PC-3 (cell line): ENCODE measurements at places on chromosomes 5 and 9. TPM values are rescaled to one million over a fixed set of nuclear protein-coding genes. Genes with fewer than 3 reads are reported as not detected.

TENT4A gene
- 39.3 and 42.4 TPM in 2 replicates for total RNA-seq

CNTRL gene
- 6.0 and 7.9 TPM in 2 replicates for total RNA-seq

TMC1 gene
- 0.15 TPM in 1 of 2 replicates, not detected in the other for total RNA-seq

MYMK gene
- total RNA-seq, result not detected in 2 replicates

ZNF354B gene
- total RNA-seq, result 5.9 and 6.2 TPM in 2 replicates

SARDH gene
- total RNA-seq, result 2.5 and 3.4 TPM in 2 replicates

KCTD16 gene
- total RNA-seq, result not detected in 2 replicates

CDH9 gene
- not detected in 2 replicates for total RNA-seq

ARSI gene
- total RNA-seq, result 5.9 and 6.3 TPM in 2 replicates

EMB gene
- total RNA-seq, result 5.4 and 5.6 TPM in 2 replicates

TPRN gene
- total RNA-seq, result 11.3 and 14.7 TPM in 2 replicates

DNA sequence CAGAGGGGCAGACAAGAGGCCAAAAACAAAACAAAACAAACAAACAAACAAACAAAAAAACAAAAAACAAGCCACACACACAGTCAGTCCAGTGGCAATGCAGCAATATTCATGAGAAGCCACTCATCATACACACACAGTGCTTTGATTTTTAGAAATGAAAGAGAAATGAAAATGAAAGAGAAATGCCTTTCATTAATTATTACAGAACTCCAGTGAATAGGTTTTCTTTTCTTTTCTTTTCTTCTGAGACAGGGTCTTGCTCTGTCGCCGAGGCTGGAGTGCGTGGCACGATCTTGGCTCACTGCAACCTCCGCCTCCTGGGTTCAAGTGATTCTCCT is 36.9 kb downstream of the SPRY4 start:
- DNase-seq, result no peak
- H3K4me3 ChIP-seq, result no peak overlapping the region
- no peaks in the 10 kb centered on the region for H3K27me3 ChIP-seq
- H3K4me1 ChIP-seq, result peaks cover 10% of the 10 kb centered on the region
- no peaks in the 10 kb centered on the region for H3K36me3 ChIP-seq

DNA sequence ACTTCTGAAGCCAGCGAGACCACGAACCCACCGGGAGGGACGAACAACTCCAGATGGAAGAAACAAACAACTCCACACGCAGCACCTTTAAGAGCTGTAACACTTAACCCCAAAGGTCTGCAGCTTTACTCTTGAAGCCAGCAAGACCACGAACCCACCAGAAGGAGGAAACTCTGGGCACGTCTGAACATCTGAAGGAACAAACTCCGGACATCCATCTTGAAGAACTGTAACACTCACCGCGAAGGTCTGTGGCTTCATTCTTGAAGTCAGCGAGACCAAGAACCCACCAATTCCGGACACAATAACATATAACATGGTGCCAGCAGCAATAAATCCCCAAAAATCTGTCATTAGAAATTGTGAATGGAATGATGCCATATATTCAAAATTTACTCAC is 180.9 kb downstream of the TLE1 start:
- no peaks in the 10 kb centered on the region for H3K36me3 ChIP-seq
- H3K4me3 ChIP-seq, result no peak overlapping the region
- no peak for DNase-seq
- H3K27me3 ChIP-seq, result no peaks in the 10 kb centered on the region

GRCh38 chr5:151298063-151298855 is 5.3 kb downstream of the SLC36A3 start:
- no peaks in the 10 kb centered on the region for H3K36me3 ChIP-seq
- H3K4me1 ChIP-seq, result peaks cover 35% of the 10 kb centered on the region
- H3K4me3 ChIP-seq, result no peak overlapping the region
- H3K27me3 ChIP-seq, result no peaks in the 10 kb centered on the region
- no peak overlapping the region for H3K27ac ChIP-seq
- peak; percentile 78 for DNase-seq

DNA sequence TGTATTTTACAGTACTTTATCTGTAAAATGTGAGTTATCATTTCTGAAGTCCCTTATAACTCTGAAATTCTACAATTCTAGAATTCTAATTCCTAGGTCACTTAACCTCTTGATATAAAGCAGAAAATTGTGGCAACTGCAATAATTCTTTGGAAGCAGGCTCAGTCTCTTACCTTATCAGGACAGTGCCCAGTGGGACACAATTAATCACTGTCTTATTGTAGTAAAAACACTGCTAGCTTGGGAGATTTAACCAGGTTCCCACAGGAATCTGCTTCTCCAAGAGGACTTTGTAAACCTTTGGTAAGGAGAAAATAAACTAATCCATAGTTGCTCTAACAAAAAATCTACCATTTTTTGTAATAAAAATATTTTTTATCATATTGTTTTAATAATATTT is 18.3 kb upstream of the SPATA9 start:
- H3K4me3 ChIP-seq, result no peak overlapping the region
- H3K4me1 ChIP-seq, result peaks cover 6% of the 10 kb centered on the region; the same call in 1 of the 2 replicates
- no peaks in the 10 kb centered on the region for H3K27me3 ChIP-seq

DNA sequence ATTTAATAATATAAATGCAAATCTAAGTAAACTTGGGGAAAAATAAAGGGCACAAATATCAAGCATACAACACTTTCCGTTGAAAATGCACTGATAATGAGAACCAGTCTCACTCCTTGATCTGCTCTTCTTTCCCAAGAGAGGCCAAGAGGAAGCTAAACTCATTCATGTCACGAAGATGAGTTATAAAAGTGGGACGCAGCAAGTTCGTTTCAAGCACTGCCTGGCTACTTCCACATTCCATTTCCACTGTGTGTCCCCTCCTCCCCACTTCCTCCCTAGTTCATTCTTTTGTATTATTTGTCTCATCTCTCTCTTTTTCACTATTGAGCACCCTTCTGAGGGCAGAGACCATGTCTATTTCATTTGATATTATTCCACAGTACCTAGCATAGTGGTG is 158.1 kb downstream of the SLC24A2 start:
- 0 out of 2 replicates have a peak, but pooled peaks cover 5% of the 10 kb centered on the region for H3K27me3 ChIP-seq
- H3K27ac ChIP-seq, result no peak overlapping the region
- H3K4me1 ChIP-seq, result no peaks in the 10 kb centered on the region
- H3K36me3 ChIP-seq, result no peaks in the 10 kb centered on the region
- no peak for DNase-seq

DNA sequence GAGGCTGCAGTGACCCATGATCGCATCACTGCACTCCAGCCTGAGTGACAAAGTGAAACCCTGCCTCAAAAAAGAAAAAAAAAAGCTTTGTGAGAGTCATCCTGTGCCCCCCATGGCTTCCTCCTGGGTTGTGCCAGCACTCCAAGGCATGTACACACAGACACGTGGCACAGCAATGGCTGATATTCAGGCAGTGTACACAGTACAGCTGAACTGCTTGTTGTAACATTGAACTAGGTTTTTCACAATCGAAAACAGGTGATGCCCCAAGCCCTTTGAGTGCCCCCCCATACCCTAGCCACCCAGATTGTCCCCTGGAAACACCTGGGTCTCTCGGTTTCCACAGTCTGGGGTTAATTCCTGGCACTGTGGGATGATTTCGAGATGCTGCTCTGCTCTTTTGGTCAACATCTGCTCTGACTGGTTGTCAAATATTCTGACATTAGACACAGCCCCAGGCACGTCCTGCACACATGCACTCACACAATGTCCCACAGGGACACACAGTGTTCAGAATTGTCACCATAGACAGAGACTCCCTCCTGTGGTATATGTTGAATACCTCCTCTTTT is 9.2 kb downstream of the SPINK4 start:
- H3K36me3 ChIP-seq, result peaks cover 5% of the 10 kb centered on the region; the same call in 1 of the 2 replicates
- no peak overlapping the region for H3K27ac ChIP-seq
- no peak for DNase-seq
- no peaks in the 10 kb centered on the region for H3K4me1 ChIP-seq
- no peaks in the 10 kb centered on the region for H3K27me3 ChIP-seq

DNA sequence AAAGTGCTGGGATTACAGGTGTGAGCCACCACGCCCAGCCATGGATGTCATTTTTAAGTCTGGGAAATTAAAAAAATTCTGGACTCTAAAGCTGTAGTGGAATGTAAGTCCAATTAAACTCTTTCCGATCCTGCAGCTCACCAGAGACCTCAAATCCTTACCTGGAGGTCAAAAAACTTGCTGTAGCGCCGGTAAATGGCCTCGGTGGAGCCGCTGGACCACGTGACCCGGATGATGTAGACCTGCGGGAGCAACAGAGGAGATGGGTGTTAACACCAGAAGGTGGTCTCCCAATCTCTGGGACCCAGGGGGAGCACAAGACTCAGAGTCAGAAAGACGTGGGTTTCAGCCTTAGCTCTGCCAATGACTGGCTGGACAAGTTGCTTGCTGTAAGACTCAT is 32.1 kb downstream of the SH3PXD2B start:
- H3K36me3 ChIP-seq, result no peaks in the 10 kb centered on the region
- no peak overlapping the region for H3K27ac ChIP-seq
- peaks cover 17% of the 10 kb centered on the region for H3K4me1 ChIP-seq

DNA sequence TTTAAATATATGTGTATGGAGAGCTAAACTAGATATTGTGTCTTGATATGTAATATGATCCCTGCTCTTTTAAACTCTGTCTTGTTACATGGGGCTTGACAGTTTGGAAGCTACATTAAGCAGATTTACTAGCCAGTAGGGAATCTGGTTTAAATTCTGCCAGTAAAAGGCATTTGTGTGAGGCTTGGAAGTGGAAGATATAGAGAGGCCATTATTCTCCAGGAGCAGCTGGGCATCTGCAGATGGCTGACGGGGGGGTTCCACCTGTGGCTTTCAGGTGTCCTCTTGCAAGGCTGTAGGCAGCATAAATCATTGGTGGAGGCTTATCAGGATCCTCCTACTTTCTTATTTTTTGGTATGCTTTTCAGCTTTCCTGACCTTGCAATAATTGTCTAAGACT is 179.1 kb upstream of the FBXL7 start:
- no peaks in the 10 kb centered on the region for H3K36me3 ChIP-seq
- H3K4me1 ChIP-seq, result no peaks in the 10 kb centered on the region
- H3K4me3 ChIP-seq, result no peak overlapping the region
- DNase-seq, result no peak
- H3K27ac ChIP-seq, result no peak overlapping the region

DNA sequence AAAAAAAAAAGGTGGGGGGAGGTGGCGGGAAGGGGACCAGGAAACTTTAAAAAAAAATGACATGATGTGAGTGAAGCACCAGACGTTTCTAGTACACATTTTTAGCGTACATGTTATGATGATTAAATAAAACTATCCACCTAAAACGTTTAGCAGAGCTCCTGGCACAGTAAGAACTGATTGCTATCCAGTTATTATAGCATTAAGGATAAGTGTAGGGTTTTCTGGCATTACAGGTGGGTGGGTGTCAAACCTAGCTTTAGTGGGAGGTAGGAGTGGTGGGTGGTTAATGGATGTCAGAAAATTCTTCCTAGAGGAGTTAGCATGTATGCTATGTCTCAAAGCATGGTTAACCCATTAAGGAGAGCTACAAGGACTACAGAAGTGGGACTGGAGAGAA is 2329.5 kb downstream of the MAT2B start:
- no peaks in the 10 kb centered on the region for H3K4me1 ChIP-seq
- H3K4me3 ChIP-seq, result no peak overlapping the region
- no peak overlapping the region for H3K27ac ChIP-seq

DNA sequence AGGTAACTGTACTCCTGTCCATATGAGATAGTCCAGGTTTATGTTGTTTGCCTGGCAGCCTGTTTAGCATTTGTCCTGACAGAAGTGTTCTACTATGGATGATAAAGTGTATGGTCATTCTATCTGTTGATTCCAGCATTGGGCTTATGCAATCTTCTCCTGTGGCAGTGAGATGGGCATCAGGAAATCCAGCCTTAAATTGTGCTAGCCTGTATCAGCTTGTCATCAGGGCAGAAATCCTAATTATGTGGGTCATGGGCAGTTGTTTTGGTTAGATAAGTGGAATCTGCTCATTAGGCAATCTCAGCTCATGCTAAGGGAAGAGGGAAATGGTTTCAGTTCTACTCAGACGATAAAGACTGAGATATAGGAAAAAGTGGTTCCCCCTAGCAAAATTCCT is 247.4 kb upstream of the CHD1 start:
- no peak for DNase-seq
- H3K4me3 ChIP-seq, result no peak overlapping the region
- H3K4me1 ChIP-seq, result no peaks in the 10 kb centered on the region
- H3K27ac ChIP-seq, result no peak overlapping the region
- H3K27me3 ChIP-seq, result 0 out of 2 replicates have a peak, but pooled peaks cover 2% of the 10 kb centered on the region

DNA sequence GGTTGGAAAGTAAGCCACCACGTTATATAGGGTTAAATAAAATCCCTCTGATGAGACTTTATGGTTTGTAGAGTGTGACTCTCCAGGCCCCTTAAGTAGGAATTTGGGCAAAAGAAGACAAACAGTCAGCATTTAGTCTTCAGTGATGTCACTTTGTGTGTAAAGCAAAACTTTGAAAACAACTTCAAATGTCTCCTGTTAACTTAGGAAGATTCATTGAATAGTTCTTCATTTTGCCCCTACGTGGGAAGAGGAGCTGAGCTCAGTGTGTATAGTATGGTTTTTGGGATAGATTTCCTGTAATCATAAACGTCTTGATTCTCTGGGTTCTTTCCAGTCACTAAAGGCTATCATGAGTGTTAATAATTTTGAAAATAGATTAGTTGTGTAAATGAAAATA is 101.3 kb downstream of the GADD45G start:
- peaks cover 29% of the 10 kb centered on the region for H3K27me3 ChIP-seq
- no peak for DNase-seq
- H3K4me3 ChIP-seq, result no peak overlapping the region
- no peak overlapping the region for H3K27ac ChIP-seq

DNA sequence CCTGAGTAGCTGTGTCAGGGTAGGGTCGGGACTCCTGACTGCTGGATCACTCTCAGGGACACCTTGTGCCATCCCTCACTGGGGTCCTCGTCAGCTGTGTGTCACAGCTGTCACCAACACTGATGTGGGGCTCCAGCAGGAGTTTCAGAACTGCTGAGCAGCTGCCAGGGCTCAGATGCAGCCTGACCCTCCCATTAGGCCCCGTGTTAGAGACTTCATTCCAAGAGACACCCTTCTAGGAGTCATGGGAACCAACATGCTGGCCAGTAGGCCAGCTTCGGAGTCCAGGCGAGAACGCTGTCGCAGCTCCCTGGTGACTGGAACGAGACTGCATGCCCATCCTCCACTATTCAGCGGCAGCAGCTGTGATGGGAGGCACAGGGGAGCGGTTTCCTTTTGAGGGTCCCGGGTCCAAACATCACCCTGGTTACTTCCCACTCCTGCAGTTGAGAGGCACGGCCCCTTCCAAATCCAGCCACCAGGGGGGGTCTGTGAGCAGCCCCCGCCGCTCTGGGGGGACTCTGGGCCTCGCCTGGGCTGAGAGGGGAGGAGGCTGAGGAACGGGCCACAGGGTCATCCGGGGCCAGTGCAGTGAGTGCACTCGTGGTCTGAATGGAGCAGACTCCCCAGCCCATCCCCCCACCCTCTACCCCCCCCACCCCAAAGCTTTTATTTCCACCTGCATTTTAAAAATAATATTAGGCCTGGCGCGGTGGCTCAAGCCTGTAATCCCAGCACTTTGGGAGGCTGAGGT is 12.6 kb upstream of the TCF7 start:
- H3K27me3 ChIP-seq, result no peaks in the 10 kb centered on the region
- no peak overlapping the region for H3K27ac ChIP-seq
- DNase-seq, result peak; percentile 62
- no peak overlapping the region for H3K4me3 ChIP-seq
- peaks cover 5% of the 10 kb centered on the region; the same call in 1 of the 2 replicates for H3K4me1 ChIP-seq

DNA sequence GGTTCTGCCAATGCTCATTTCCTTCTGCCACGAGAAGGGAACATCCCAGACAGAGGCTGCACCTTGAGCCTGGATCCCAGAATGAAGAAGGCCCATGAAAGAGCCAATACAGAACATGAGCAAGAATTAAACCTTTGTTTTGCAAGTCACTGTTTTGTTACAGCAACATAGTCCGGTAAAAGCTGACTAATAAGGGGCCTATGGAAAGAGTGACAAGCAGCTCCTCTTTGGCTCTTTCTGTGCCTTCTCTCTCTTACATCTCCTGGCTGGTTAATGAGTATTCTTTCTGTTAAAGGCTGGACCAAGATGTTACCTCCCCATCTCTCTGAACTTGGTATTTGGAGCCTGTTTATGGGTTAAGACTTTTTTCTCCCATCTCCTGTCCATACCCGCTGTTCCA is 10.8 kb downstream of the GFRA3 start:
- DNase-seq, result no peak
- H3K4me3 ChIP-seq, result no peak overlapping the region
